Midbrain (tissue), 1 donor: ENCODE measurements at places on chromosomes 5 and 9.

DNA sequence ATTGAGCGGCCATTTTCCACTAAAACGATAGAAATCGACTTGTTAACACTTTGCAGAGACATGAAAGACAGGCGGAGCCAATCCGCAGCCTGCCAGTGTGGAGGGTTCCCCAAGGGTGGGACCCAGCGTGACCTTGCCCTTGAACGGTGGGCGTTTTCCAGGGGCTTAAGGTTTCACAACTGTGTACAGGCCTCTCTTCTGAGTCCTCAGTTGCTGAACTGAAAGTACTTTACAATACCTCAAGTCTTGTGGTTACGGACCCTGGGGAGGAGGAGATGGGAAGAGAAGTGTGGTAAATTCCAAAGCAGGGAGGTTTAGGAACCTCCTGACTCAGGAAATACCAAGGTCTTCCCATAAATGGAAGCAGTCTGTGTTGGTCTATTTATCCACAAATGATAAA lies 68.2 kb upstream of the CKMT2 start:
- no peak for DNase-seq

GRCh38 chr5:58934629-58935097 lies 351.8 kb downstream of the RAB3C start:
- no peak for DNase-seq

DNA sequence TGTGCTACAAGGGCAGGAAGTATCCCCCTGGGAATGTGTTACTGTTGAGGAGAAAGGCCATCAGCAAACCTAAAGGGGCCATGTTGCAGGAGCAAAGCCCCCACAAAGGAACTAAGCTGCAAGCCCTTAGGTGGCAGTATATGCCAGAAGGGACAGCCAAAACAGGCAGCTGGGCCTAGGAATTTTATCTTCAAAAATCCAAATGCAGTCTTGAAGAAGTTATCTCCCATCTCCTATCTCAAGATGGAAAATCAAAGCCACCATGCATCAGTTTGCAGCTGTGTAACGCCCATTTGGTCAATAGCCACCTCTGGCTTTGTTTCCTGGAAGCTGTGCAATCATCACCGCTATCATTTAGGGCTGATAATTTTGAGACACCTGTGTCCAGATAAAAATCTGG lies 400.3 kb downstream of the ARHGEF28 start:
- no peak for DNase-seq

- no peak for DNase-seq
These were observed 117.8 kb upstream of the CACNA1B start for GRCh38 chr9:137759649-137760321.

DNA sequence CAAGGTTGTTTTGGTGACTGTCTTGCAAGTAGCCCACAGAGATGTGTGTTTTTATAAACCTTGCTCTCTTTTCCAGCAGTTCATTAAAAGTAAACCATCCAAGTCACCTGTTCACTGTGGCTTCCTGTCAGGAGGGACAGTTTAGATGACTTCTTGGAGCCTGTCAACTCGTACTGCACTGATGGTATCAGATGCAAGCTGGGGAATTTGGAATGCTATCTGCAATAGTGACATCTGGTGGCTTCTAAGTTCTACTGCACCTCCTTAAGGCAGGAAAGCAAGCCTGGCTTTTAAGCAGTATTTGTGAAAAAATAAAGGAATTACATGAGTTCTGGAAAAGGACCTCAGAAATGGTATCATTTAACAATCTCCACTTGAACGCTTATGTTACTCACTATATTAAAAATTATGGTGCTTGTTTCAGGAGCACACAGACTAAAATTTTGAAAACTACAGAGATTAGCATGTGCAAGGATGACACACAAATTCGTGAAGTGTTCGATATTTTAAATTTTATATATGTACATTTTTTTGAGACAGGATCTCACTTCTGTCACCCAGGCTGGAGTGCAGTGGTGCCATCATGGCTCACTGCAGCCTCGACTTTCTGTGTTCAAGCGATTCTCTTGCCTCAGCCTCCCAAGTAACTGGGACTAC lies 164.0 kb downstream of the TTC39B start:
- DNase-seq = peak; percentile 43

DNA sequence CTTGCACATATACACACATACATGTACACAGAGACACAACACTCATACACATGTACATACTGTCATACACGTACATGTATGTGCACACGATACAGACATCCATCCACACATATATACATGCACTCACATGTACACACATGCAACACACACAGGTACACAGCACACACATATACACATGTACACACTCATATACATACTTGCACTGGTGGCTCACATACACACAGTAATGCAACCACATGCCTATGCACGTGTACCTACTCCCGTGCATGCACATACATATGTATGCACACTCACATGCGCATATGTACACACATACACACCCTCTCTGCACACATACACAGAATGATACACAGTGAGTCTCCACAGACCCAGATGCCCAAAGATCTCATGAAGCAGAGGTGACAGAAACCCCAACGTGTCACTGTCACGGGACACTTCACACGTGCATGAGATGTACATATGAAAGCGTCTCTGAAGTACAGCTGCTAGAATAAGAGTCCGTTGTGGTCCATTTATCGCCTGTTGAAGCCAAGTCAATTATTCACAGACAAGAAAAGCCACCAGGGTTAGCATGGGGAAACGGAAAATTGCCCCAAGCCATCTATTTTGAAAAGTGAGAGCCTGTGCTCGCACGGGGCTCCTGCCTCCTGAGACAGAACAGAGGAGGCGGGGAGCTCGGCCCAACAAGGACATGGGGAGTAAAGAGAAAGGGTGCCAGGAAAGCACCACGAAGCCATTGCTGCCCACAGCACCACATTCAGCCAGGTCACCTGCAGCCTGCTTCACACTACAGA lies 24.9 kb downstream of the LPCAT1 start:
- no peak for DNase-seq

DNA sequence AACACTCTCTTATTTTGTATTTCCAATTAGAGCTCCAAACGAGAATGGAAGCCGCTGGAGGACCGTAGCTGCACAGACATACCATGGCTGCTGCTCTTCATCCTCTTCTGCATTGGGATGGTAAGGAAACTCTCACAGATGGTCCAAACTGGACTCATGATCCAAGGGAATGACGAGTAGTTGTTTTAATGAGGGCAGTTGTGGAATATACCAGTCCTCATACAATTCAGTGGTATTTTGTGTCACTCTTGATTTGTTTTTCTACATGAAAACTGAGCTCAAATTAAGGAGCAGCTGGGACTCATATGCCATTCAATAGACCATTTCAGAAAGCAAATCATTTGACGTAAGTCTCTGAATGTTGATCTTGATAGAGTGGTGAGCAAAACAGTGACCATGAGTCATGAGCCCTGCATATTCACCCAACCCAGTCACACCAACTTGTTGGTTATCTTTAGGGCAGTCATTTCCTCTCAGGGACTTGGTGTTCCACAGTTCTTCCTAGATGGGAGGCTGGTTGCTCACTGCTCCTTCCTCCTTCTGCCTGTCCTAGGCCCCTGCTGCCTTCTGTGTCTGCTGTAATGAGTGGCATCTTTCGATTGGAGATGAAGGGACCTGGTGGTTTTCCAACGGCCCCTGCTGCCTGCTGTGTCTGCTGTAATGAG lies 54.9 kb downstream of the SLC44A1 start:
- no peak for DNase-seq

GRCh38 chr5:43039471-43040286 lies 440 bp downstream of the ANXA2R start:
- DNase-seq = no peak

GRCh38 chr5:95791751-95792150 lies 30.8 kb downstream of the GLRX start:
- DNase-seq = no peak

DNA sequence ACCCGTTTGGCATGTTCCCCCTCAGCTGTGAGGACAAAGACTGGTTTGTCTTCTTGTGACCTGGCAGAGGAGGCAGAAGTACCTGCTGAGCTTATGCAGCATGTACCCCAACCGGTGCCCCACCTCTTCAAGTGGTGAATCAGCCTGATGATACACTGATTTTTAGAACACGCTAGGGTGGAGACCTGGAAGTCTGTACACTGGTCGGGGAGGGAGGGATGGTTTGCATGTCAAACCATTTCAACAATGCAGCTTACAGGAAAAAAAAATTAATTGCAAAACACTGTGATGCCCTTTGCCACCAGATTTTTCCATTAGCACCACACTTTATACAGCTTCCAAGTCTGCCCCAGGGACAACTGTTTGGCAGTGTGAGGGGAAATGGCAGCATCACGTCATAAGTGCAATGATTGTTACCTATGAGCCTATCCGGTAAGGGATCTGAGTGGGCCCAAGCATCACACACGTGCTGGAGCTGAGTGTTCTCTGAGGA lies 155.1 kb upstream of the DMRT1 start:
- no peak for DNase-seq

GRCh38 chr5:1662559-1663085 lies 137.0 kb downstream of the MRPL36 start:
- DNase-seq = no peak

DNA sequence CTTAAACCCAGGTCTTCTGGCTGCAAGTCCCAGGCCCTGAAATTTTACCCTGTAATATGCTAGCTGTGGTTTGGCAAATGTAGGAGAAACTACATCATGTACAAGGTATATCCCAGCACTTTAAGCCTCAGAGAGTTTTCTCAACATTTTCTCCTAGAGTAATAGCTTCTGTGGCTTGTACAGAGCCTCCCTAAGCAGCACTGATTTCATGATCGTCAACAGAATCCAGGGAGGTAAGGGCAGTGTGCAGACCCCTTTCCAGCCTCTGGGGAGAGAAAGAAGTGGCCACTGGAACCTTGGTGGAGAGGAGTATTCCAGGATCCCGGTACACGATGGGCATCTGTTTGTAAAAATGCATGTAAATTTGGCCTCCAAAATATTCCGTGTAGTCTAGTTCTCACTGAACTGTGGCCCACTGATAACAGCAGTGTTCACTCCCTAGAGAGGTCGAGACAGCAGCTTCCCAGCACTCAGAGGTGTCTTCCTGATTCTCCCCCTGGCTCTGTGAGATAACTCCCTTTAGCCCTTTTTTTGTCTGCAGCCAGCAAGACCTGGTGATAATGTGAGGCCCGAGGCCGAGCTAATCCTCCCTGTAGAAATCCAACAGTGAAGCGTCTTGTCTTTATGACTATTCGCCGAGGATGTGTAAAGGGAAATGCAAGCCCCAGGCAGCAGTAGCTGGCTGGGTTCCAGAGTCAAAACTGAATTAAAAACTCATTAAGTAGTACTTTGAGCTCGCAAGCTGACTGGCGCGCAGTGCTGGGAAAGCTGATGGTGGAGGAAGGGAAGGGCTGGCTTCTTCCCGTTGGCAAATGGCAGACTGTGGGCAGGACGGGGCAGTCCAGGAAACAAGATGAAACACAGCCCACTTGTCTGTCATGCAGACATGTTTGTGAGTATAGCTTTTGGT lies 59.0 kb downstream of the MAP1B start:
- DNase-seq = peak; percentile 74

DNA sequence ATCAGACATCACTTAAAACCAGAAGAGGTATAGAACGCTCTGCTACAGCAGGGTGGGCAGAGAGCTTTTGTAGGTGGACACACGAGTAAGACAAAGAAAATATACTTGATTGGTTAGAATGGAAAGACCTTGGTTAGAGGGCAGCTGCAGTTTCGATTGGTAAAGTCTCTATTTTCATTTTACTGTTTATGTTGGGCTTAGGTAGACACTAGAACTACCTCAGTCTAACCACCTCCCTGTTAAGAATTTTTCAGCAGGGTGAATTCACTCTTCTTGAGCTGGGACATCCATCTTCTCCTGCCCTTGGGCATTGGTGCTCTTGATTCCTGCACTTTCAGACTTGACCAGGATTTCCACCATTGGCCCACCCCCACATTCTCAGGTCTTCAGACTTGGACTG lies 116.3 kb downstream of the BASP1 start:
- DNase-seq = no peak

DNA sequence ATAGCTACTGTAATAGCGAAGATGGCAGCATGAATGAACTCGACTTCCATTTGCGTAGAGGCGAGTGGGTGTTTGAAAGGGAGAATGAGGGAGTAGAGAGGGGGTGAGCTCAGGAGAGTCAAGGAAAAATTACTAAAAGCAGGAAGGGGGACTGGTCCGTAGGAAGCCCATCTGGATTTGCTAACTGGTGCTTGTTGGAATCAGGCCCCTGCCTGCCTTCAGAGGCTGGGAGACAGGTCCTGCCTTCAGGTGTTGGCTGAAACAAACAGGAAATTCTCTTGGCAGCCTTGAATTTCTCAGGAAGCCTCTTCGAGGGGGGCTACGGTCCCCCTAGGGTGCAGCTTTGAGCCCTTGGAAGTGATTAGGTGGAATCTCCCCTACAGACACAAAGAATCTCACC lies 121.7 kb downstream of the OLFM1 start:
- DNase-seq = no peak

DNA sequence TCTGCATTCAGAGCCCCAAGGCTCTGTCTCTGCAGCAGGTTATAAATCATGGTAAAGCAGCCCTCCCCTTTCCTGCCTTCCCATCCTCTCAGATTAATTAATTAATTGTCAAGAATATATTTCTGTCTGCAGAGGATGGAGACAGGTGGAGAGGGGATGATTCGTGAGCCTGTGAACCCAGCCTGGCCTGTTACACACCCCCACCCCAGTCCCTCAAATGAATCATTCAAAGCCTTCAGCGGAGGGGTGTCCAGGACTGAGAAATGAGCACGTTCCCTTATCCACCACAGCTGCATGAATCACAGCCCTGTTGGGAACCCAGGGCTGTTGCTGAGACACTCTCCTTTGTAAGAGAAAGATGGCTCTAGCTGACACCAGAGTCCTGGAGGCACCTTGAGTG lies 56.0 kb downstream of the NIPAL4 start:
- no peak for DNase-seq

- DNase-seq = no peak
These were observed 31.7 kb upstream of the CDKN2B start for GRCh38 chr9:22040760-22041159.

DNA sequence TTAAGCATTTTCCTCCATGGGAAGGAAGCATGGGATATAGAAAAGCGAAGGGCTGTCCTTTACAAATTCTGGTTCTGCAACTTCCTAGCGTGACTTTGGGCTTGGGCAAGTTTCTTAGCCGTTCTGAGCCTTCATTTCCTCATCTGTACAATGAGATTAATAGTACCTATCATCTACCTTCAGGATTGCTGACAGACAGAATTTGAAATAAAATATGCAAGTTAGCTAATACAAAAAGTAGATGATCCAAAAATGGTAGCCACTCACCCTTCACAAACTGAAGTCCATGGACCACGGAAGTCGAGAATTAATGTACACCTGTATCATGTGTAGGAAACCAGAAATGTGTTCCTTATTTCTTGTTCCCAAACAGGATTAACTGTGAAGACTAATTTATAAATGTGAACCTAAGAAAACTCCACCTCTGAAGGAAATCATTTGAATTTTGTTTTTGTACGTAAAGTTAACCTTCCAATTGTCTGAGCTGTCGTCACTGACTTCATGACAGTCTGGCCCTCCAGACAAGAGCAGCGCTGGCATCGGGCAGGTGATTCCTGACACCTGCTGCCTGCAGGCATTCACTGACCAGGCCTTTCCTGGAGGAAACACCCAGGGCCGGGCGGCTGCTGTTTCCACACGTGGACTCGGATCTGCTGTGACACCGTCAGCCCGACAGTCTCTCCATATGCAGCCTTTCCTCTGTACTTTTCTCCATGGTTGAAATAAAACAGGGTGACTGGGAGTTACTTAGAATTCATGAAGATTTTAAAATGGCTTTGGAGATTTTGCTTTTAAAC lies 63.4 kb downstream of the PSMB7 start:
- no peak for DNase-seq

- no peak for DNase-seq
These were observed 163.7 kb downstream of the ALDH1A1 start for GRCh38 chr9:72788966-72789735.
